Activated CD4-positive, alpha-beta T cell treated with anti-CD3 and anti-CD28 coated beads for 36 hours (primary cell): ENCODE measurements at places on chromosomes 6 and 20.

DNA sequence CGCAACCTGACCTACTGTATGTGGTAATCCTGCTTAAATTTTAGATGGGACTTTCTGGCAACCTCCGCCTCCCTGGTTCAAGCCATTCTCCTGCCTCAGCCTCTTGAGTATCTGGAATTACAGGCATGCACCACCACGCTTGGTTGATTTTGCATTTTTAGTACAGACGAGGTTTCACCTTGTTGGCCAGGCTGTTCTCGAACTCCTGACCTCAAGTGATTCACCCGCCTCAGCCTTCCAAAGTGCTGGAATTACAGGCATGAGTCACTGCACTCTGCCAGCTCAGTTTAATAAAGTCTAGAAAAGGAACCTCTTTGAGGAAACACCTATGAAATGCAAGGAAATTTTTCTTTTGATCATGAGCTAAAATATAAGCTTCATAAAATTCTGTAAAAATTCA, 9.0 kb upstream of the PLCB4 start:
- DNase-seq = no peak
- H3K4me1 ChIP-seq = no peaks in the 10 kb centered on the region
- no peak overlapping the region for H3K4me3 ChIP-seq

DNA sequence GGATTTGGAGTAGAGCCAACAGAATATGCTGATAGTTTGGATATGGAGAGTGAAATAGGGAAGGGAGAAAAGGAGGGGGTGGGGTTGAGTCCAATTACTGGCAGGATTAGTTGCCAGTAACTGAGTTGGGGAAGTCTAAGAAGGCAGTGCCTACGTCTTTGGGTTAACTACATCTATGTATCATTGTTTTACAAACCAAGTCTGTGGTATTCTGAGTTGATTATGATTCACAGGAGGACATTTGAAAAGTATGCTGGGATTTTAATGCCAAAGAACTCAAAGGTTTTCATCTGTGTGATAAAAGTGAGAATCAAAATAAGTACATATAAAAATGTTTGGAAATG, 14.7 kb downstream of the DSE start:
- H3K36me3 ChIP-seq = no peaks in the 10 kb centered on the region
- no peak overlapping the region for H3K27ac ChIP-seq
- no peak for DNase-seq
- peaks cover 2% of the 10 kb centered on the region for H3K27me3 ChIP-seq
- H3K4me1 ChIP-seq = peaks cover 13% of the 10 kb centered on the region

DNA sequence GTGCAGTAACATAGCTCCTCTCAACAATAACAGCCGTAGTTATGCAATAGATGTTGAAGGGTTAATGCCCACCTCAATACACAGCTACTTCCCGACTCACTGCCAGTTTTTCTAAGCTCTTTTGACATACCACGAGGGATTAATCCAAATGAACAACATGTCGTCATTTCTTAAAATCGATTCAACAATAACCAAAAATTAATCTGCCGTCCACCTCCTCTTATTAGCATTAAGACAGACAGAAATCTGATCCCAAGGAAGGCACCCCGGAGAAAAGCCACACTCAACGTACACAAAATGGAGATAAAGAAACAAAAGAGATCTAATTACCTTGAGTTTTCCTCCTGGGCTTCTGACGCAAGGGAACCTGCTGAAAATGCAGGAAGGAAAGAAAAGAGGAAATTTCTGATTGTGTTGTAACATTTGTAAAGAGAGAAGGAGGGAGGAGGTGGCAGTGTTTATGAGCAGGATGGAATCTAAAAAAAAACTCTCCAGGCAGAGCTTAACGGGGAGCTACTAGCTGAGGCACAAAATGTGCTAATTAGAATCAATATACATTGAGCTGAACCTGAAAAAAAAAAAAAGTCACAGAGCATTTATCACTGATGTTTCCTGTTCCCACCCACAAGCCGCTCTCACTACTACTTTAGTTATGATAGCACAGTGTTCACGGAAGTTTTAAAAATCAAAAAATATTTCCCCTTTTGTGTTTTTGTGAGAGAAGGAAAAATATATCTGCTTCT, 109.3 kb downstream of the IPCEF1 start:
- peak; percentile 62 for DNase-seq
- H3K4me3 ChIP-seq = peak overlapping the region; percentile 79
- H3K27ac ChIP-seq = peak overlapping the region; percentile 89
- peaks cover 6% of the 10 kb centered on the region for H3K27me3 ChIP-seq

DNA sequence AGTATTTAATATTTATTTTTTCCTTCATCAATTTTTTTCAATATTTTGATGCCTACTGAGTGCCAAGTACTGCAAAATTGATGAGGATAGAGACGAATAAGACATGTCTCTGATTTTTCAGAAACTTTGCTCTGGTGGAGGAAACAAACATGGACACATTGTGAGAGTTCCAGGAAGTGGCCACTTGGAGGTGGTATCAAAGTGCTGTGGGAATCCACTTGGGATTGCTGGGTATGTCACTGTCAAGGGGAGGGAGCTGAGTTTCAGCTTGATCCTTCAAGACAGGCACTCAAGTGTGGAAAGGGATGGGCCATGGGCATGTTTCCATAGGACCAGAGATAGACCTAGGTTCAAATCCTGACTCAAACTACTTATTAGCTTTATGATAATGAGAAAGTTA, 24.5 kb upstream of the ABCC10 start:
- no peak overlapping the region for H3K27ac ChIP-seq
- H3K27me3 ChIP-seq = peaks cover 3% of the 10 kb centered on the region
- no peak for DNase-seq
- no peaks in the 10 kb centered on the region for H3K36me3 ChIP-seq
- no peak overlapping the region for H3K4me3 ChIP-seq

- H3K4me1 ChIP-seq = peaks cover 6% of the 10 kb centered on the region
- H3K27ac ChIP-seq = no peak overlapping the region
- peak; percentile 84 for DNase-seq
- H3K36me3 ChIP-seq = no peaks in the 10 kb centered on the region
- H3K4me3 ChIP-seq = no peak overlapping the region
- H3K27me3 ChIP-seq = peaks cover 45% of the 10 kb centered on the region
Observed at GRCh38 chr20:45311589-45312211, 3.6 kb upstream of the MATN4 start.

- DNase-seq = no peak
- H3K4me3 ChIP-seq = no peak overlapping the region
- H3K27me3 ChIP-seq = no peaks in the 10 kb centered on the region
Observed at GRCh38 chr6:134358320-134358719, 40.4 kb upstream of the SGK1 start.
